ENCODE measurements at places on chromosomes 6 and 20.
A peak's percentile ranks its signal among the peaks of the same experiment; 100 is the strongest.

- DNase-seq, result peak; percentile 60
These were observed 259.0 kb downstream of the FOXC1 start for GRCh38 chr6:1868561-1869261.

DNA sequence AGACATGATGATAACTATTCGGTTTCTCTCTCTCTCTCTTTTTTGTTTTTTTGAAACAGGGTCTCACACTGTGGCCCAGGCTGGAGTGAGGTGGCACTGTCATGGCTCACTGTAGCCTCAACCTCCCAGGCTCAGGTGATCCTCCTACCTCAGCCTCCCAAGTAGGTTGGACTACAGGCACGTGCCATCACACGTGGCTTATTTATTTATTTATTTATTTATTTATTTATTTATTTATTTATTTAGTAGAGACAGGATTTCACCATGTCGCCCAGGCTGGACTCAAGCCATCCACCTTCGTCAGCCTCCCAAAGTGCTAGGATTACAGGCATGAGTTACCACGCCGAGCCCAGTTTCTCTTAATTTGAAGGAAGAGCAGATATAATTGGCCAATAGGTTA, 427.9 kb upstream of the JAG1 start:
- DNase-seq, result no peak

DNA sequence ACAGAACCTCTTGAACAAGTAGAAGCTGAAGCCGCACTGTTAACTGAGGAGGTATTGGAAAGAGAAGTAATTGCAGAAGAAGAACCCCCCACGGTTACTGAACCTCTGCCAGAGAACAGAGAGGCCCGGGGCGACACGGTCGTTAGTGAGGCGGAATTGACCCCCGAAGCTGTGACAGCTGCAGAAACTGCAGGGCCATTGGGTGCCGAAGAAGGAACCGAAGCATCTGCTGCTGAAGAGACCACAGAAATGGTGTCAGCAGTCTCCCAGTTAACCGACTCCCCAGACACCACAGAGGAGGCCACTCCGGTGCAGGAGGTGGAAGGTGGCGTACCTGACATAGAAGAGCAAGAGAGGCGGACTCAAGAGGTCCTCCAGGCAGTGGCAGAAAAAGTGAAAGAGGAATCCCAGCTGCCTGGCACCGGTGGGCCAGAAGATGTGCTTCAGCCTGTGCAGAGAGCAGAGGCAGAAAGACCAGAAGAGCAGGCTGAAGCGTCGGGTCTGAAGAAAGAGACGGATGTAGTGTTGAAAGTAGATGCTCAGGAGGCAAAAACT, 40.1 kb downstream of the ZBTB2 start:
- no peak for DNase-seq

DNA sequence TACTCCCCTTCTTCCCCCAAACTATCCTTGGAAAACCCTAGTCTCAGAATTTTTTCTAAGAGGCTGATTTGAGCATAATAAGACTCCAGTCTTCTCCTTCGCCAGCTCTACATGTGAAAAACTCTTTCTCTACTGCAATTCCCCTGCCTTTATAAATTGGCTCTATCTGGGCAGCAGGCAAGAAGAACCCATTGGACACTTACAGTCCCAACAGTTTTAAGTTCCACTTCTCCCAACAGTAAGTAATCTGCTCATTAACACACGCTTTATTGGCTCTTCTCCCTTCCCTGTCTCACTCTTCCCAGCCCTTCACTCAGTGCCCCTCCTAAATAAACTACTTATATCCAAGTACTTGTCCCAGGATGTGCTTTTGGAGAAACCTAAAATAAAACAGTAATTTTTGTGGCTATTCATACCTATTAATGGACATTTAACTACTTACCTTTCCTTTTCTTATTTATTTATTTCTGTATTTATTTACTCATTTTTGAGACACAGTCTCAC, 11.1 kb upstream of the DDR1 start:
- DNase-seq, result no peak

GRCh38 chr6:110703906-110704594, 111.2 kb downstream of the CDK19 start:
- no peak for DNase-seq

GRCh38 chr6:147156799-147157382, 47.3 kb upstream of the STXBP5 start:
- no peak for DNase-seq

DNA sequence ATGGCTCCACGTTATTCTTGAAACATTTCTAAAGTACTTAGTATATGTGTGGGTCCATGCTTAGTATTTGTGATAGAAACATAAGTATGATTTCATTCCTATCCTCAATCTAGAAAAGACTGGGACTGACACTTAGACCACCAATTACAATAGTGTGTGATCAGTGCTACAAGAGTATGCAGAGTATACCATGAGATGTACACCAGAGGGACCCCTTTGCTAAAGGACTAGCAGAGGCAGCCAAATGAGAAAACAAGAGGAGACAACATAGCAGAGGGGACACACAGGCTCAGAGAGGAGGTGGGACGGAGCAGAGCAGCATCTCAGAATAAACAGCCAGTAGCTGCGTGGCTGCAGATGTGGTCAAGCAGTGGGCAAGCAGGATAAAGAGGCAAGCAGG, 21.0 kb downstream of the RMND1 start:
- no peak for DNase-seq

- DNase-seq, result no peak
These were observed 45.8 kb upstream of the TNFRSF21 start for GRCh38 chr6:47355496-47355895.

DNA sequence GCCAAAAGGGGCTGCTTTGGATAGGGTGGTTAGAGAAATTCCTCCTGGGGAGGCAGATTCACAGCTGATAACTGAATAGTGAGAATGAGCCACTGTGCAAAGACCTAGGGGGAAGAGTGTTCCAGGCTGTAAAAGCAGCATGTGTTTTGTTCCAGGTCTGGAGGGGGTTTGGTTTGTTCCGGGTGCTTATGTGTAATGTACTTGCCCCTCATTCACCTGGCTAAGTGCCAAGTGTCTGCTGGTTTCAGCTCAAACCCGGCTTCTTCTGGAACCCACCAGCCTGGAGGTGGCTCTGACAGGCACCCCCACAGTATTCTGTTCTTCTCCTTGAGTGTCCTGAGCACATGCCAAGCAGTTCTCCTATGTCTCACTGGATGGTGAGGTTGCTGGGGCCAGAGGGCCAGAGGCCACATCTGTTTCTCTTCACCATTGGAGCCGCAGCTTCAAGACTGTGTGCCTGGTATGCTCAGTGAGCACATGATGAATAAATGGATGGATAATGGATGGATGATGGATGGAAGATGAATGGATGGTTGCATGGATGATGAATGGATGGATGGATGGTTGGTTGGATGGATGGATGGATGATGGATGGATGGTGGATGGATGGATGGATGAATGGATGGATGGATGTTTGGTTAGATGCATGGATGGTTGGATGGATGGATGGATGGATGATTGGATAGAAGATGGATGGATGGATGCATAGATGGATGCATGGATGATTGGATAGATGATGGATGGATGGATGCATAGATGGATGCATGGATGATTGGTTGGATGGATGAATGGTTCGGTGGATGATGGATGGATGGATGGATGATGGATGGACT, 227.6 kb downstream of the BMP7 start:
- DNase-seq, result no peak

GRCh38 chr20:36645998-36646397, at the start of gene SLA2:
Gene SLA2 (minus strand): TSS chr20:36646196. CDS start chr20:36641335, 4,861 bp downstream.
- DNase-seq, result peak; percentile 63

DNA sequence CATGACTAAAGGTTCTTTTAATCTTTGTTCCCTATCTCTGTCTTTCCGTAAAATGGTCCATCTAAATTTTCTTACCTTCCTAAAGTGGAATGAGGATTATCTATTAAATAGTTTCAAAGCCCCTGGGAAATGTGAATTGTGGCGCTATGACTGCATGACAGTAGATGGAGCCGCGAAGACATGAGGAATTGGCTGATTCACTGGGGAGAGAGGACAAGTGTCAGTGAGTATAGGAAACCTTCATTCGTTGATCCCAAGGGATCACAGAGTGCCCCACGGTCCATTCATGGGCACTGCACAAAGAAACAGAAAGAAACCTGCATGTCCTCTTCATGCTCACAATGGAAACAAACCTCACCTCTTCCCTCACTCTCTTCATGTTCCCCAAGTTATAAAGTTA, 479.3 kb upstream of the BTBD3 start:
- no peak for DNase-seq

GRCh38 chr6:119677384-119677783, 327.8 kb upstream of the MAN1A1 start:
- no peak for DNase-seq

- no peak for DNase-seq
These were observed 46.3 kb downstream of the UNC5CL start for GRCh38 chr6:40992746-40993145.

DNA sequence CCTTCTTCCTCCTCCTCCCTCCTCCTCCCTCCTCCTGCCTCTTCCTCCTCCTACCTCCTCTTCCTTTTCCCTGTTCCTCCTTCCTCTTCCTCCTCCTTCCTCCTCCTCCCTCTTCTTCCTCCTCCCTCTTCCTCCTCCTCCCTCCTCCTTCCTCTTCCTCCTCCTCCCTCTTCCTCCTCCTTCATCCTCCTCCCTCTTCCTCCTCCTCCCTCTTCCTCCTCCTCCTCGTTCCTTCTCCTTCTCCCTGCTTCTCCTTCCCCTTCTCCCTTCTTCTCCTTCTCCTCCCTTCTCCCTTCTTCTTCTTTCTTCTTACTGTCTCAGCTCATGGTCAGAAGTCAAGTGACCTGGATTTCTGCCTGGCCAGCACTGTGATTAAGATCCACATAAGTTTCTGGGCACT, 7.7 kb downstream of the MAS1 start:
- no peak for DNase-seq

DNA sequence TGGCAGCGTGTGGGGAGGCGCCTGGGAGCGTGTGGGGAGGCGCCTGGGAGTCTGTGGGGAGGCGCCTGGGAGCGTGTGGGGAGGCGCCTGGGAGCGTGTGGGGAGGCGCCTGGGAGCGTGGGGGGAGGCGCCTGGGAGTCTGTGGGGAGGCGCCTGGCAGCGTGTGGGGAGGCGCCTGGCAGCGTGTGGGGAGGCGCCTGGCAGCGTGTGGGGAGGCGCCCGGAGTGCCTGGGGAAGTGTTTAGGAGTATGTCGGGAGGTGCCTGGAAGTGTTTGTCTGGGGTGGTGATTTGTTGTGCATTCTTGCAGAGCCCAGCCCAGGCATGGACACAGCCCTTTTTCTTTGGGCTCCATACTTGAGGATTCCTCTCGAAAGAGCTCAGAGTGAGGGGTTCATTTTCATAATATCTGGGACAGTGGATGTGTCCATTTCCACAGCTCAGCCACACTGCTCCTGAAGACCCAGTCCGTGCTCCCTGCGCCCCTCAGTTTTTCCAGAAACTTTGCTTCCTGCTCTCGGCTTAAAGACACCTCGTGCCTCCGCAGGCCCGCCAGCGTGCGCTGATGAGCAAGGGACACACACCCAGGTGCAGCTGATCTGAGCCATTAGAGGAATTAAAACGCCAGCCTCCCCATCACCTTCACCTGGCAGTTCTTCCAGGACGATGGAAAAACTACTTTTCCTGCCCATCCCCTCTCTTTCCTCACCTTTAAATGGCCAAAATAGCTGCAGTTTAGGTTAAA, 172.2 kb upstream of the THBS2 start:
- DNase-seq, result no peak

DNA sequence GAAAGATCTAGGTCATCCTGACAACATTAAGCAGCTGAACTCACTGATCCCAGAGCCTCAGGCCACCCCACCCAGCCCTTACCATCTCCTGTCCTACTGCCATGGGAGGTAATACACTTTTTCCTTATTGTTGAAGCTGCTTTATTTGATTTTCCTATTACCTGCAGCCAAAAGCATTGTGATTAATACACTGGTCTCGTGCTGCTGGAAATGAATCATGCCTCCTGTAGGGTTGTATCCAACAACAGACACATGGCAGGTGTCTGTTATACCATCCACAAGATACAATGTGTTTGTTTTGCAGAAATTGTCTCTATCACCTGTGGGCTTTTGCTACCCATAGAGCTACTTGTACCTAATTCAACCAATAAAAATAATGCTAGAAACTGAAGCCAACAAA, 34.2 kb downstream of the MYLIP start:
- DNase-seq, result no peak

DNA sequence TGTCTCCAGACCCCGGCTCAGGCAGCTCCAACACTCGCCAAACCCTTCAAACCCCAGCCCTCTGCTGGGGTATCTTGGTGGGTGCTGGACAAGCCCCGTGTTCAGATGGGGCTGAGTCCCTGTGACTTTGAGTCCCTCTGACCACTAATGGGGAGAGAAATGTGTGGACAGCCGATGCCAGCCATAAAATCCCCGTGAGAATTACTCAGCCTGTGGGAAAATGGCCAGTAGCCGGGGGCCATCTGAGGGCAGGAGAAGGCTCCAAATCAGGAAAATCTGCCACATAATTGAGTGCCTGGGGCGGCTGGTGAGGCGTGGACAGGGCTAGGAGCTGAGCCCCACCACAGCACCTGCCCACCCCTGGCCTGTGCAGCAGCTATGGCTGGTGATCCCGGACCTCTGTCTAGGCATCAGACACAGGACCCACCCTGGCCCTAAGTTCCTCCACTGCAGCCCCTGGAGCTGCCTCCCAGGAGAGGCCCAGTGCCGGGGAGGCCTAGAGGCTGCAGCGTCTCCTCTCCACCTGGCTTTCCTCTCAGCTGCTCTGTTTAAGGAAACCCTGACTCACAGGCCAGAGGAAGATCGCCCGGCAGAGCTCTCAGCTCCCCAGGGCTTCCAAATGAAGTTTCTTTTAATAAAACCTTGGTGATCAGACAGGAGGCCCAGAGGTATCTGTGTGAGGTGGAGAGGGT, 53.7 kb upstream of the SLCO4A1 start:
- no peak for DNase-seq

GRCh38 chr20:3404402-3404801, 3.1 kb downstream of the DNAAF9 start:
- DNase-seq, result no peak

DNA sequence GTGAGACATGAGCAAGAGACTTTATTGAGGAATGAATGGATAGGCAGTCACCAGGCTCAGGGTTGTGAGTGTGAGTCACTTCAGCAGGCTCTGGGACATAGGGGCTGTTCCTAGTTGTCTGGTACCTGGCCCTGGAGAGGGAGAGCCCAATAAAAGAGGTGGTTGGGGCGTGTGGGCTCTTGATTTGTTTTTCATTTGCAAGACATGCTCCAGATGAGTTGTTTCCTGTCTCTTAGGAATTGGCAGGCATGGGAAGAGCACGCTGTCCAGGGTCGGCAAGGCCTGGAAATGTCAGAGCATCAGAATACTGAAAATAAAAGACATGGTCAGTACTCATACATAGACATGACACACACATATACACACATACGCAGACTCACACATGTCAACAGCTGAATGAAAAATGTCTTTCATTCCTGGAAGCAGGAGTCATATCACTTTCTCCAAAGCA, 166.3 kb upstream of the SULF2 start:
- no peak for DNase-seq

Measured in GM12865 (cell line).